ENCODE measurements at places on chromosomes 1 and 21. TPM values are rescaled to one million over a fixed set of nuclear protein-coding genes. Genes with fewer than 3 reads are reported as not detected.
A peak's percentile ranks its signal among the peaks of the same experiment; 100 is the strongest.

GRCh38 chr1:200364831-200365230 is 45.0 kb downstream of the ZNF281 start:
- H3K4me3 ChIP-seq: no peak overlapping the region
- no peak for DNase-seq
- no peaks in the 10 kb centered on the region for H3K27me3 ChIP-seq
- H3K36me3 ChIP-seq: no peaks in the 10 kb centered on the region
- H3K4me1 ChIP-seq: no peaks in the 10 kb centered on the region

DNA sequence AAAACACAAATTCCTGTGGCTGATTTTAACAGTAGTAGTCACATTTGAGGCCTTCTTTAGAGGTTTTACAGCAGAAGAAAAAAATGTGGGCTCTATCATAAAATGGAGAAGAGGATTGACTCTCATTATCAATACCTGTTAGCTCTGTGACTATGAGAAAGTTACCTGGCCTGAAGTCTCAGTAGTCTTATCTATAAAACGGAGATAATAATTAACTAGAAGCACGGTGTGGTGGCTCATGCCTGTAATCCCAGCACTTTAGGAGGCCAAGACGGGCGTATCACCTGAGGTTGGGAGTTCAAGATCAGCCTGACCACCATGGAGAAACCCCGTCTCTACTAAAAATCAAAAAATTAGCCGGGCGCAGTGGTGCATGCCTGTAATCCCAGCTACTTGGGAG is 90.4 kb upstream of the PLPPR4 start:
- DNase-seq: no peak
- no peaks in the 10 kb centered on the region for H3K4me1 ChIP-seq
- H3K4me3 ChIP-seq: no peak overlapping the region
- H3K27me3 ChIP-seq: no peaks in the 10 kb centered on the region
- H3K36me3 ChIP-seq: no peaks in the 10 kb centered on the region

- peak; percentile 8 for DNase-seq
- H3K27ac ChIP-seq: no peak overlapping the region
- H3K4me1 ChIP-seq: no peaks in the 10 kb centered on the region
- no peaks in the 10 kb centered on the region for H3K27me3 ChIP-seq
Observed at GRCh38 chr1:92755541-92756461, 29.1 kb downstream of the EVI5 start.

DNA sequence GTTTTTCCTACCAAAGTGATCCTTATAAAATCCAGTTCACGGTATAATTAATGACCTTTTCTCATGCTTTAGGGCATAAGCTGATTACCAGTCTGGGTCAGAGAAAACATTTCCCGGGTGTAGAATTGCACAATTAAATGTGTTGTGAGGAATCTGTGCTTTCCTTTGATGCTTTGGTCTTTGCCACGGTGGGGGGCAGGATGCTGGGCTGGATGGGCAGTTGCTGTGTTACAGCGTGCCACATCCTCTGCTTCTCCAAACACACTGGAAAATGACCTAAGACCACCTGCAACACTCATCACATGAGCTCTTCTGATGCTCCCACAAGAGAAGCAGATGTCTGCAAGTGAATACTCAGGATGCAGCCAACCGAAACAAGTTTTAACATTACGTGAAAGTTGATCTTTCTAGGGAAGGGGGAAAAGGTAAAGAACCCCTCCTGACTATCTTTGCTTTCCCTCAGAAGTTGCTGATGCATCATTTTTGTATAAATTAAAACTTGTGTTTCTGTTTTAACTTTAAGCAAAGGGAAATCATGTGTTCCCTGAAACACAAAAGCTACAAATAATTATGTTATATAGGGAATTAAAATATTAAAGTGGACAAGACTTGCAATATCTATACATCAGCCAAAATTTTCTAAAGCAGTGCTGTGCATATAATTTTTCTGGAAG is 515.3 kb upstream of the NR5A2 start:
- no peaks in the 10 kb centered on the region for H3K4me1 ChIP-seq
- DNase-seq: no peak
- H3K4me3 ChIP-seq: no peak overlapping the region
- no peak overlapping the region for H3K27ac ChIP-seq

DNA sequence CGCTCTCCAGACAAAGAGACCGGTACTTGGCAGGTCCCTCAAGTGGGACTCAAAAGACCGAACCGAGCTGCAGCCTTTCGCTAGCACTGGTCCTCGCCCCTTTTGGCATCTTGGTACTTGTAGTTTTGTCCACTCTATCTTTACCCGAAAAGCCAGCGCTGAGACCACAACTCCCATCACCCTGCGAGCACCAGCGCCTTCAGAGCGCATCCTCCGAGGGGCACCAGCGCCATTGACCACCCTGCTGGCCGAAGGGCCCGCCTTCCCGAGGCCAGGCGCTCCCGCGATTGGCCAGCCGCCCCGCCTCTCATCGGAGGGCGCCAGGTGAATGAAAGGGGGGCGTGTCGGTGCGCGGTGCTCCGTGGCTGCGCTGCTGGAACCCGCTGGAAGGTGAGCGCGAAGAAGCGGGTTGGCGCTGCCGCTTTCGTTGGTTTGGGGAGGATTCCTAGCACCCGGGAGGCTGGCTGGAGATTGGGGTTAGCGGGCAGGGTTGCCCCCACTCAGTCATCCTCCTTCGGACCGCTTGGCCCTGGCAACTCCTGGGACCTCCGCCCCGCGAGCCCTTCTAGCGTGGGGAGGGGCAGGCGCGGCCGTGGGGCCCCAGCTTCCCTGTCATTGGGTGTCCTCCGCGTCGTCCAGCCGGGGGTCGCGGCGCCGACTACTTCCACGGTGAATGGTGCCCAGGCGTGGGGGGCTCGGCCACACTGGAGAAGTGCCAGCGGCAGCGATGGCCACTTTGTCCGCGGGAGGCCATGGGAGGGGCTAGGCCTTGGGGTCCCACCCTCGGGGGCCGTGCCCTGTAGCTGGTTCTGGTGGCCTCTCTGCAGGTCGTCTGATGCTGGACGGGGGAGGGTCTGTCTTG is at the start of gene ZBTB8B:
TSS of gene ZBTB8B (plus strand) at position 357 of the 862 bp plus-strand sequence. CDS start 5,553 bp downstream, outside the sequence.
- DNase-seq: peak; percentile 96
- no peaks in the 10 kb centered on the region for H3K36me3 ChIP-seq
- H3K4me3 ChIP-seq: peak within 1 kb of the TSS; percentile 53
- no peaks in the 10 kb centered on the region for H3K27me3 ChIP-seq
- no peak within 1 kb of the TSS for H3K27ac ChIP-seq
- H3K4me1 ChIP-seq: peaks cover 16% of the 10 kb centered on the region

GRCh38 chr1:80436851-80437250 is 1363.9 kb upstream of the ADGRL2 start:
- H3K27ac ChIP-seq: no peak overlapping the region
- H3K4me3 ChIP-seq: no peak overlapping the region
- H3K36me3 ChIP-seq: no peaks in the 10 kb centered on the region
- no peaks in the 10 kb centered on the region for H3K27me3 ChIP-seq
- DNase-seq: no peak
- no peaks in the 10 kb centered on the region for H3K4me1 ChIP-seq

DNA sequence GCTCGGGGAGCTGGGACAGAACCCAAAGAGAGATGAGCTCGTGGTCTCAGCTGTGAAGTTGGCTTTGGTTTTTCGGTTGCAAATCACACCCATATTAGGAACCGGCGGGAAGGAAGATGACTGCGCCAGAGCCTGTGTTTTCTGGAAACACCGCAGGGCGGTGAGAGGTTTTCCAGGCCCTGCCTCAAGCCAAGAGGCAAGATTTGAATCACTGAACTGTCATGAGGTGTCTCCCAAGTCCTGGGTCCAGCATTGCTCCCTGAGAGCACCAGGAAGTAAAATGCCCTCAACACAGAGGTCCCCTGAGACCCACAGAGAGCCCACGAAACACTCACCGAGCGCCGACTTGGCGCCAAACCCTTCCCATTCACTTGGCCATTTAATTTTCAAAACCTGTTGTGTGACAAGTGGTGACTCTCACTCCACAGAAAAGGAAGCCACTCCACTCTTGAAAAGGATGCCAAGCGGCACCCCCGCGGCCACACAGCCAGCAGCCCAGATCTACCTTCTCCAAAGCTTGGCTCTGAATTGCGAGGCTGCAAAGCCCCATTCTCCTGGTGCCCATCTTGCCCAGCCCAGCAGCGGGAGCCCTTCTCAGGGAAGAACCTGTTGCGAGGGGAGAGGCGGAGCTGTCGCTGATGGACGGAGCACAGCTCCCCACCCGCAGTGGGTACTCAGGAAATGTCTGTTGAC is 99.0 kb upstream of the RUNX3 start:
- H3K36me3 ChIP-seq: no peaks in the 10 kb centered on the region
- no peak overlapping the region for H3K4me3 ChIP-seq
- no peaks in the 10 kb centered on the region for H3K27me3 ChIP-seq
- peak overlapping the region; percentile 19 for H3K27ac ChIP-seq

DNA sequence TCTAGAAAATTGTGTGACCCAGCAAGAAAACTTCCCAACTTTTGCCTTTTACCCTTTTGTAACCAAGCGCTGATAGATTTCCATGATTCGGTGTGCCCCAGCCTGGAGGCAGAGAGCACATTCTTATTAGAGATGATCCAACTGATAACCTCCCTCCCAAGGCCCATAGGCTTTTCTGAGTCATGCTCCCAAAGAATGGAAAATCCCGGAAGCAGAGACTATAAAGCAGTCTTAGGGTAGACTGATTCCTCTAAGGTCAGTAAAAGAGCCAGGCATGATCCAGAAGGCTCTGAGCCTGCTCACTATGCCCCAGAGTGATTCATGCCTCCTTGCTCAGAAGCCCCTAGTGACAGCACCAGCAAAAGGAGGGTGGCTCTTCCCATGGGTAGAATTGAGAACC is 4.3 kb downstream of the CAMK1G start:
- no peak for DNase-seq
- no peaks in the 10 kb centered on the region for H3K36me3 ChIP-seq
- H3K27ac ChIP-seq: no peak overlapping the region
- H3K4me1 ChIP-seq: peaks cover 5% of the 10 kb centered on the region
- H3K4me3 ChIP-seq: no peak overlapping the region

GRCh38 chr1:10610901-10611600 is 136.3 kb downstream of the PEX14 start:
- H3K4me1 ChIP-seq: no peaks in the 10 kb centered on the region
- H3K36me3 ChIP-seq: peaks cover 4% of the 10 kb centered on the region
- DNase-seq: no peak
- H3K27me3 ChIP-seq: no peaks in the 10 kb centered on the region
- no peak overlapping the region for H3K27ac ChIP-seq
- H3K4me3 ChIP-seq: no peak overlapping the region

GRCh38 chr1:10897321-10897980 is 101.0 kb upstream of the CASZ1 start:
- H3K27me3 ChIP-seq: peaks cover 40% of the 10 kb centered on the region
- no peak overlapping the region for H3K27ac ChIP-seq
- no peak for DNase-seq
- no peaks in the 10 kb centered on the region for H3K36me3 ChIP-seq
- H3K4me3 ChIP-seq: no peak overlapping the region

DNA sequence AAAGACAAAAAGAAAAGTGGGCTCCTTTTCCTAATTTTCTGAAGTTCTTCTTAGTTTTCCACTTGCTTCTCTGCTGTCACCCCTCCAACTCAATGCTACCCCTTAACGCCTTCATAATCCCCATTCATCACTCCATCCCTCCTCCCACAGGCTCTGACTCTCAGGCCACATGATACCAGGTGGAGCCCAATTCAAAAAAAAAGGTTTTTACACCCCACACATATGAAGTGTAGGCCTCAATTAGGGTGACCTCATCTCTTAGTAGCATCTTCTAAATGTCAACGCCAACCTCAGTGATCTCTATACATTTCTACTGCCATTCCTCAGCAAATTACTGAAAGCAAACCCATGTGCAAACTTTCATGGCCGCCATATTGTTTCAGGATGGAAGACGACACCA is 6.4 kb downstream of the SSBP3 start:
- no peak overlapping the region for H3K27ac ChIP-seq
- H3K4me3 ChIP-seq: no peak overlapping the region
- H3K27me3 ChIP-seq: no peaks in the 10 kb centered on the region
- DNase-seq: no peak

DNA sequence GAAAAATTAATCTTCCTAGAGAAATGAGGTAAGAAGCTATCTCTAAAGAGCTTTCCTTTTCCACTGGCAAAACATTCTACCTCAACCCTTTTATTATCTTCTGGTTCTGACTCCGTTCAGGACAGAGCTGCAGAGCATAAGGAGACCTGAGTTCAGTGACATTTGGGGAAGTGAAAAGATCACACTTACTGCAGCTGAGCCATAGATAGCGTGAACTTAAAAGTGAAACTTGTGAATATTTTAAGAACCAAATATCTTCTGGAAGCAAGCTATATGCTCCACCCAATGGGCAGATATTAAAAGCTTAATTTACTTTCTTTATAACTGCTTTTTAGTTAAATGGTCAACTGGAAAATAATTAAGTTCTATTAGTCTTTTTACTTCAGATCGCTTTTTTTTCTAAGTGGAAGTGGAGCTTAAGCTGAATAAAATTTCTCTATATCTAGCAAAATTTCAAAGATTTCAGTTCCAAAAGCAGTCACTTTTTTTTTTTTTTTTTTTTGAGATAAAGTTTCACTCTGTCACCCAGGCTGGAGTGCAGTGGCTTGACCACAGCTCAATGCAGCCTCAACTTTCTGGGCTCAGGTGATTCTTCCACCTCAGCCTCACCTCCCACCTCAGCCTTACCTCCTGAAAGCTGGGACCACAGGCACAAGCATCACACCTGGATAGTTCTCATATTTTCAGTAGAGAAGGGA is 11.9 kb downstream of the PTPN22 start:
- H3K27me3 ChIP-seq: no peaks in the 10 kb centered on the region
- no peak overlapping the region for H3K27ac ChIP-seq
- DNase-seq: peak; percentile 17
- no peak overlapping the region for H3K4me3 ChIP-seq

DNA sequence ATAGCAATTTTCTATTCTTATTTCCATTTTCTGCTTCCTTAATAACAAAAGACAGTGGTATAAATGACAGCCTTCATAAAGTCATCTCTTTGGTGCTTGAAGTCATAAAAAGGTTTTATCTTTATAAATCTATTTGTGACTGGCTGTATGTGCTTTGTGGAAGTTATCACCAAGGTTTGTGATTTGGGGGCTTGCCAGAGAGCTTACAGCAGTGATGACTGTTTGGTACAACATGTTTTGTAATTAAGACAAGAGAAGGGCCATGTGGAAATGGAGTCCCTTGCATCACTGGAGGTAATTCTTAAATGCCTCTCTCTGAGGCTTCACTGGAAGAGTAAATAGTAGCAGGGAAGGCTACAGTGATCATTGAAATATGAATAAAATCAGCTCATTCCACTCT is 2.7 kb downstream of the SLC35F3 start:
- peaks cover 57% of the 10 kb centered on the region for H3K27me3 ChIP-seq
- H3K27ac ChIP-seq: no peak overlapping the region
- H3K4me1 ChIP-seq: peaks cover 6% of the 10 kb centered on the region
- H3K4me3 ChIP-seq: no peak overlapping the region
- no peaks in the 10 kb centered on the region for H3K36me3 ChIP-seq

DNA sequence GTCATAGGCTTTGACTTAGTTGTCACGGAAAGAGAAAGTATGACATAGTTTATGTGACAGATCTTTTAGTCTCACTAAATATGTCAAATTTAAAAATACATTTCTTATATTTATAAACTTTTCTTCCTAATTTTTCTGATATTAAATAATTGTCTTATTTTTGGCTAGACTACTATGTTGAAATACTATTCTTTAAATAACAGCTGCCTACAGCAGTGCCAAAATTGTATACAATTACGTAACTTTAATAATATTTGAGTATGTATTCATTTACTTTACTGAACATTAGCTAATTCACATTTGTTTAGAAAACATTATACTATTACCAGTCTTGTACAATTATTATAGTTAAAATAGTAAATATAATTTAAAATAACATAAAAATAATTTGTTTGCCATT is 137.4 kb downstream of the ADGRL4 start:
- no peak overlapping the region for H3K27ac ChIP-seq
- no peak overlapping the region for H3K4me3 ChIP-seq
- H3K27me3 ChIP-seq: no peaks in the 10 kb centered on the region

The AMY2B gene
- total RNA-seq: 65.4 TPM

The IL22RA1 gene
- total RNA-seq: 2.2 TPM

The RGS1 gene
- 25.1 TPM for total RNA-seq

The PDZK1 gene
- total RNA-seq: 3.2 TPM

The LEFTY1 gene
- not detected for total RNA-seq
